WTC11 (cell line): ENCODE measurements at places on chromosomes 5 and 9. TPM values are rescaled to one million over a fixed set of nuclear protein-coding genes. Genes with fewer than 3 reads are reported as not detected.

Gene PIP5K1B
- total RNA-seq = 5.2 to 6.0 TPM (median 5.7 TPM) in 3 replicates

Gene FOXE1
- 0.05 to 0.09 TPM (median 0.07 TPM) in 3 replicates for total RNA-seq

Gene HTR1A
- total RNA-seq = 0.46 to 0.66 TPM (median 0.52 TPM) in 3 replicates

Gene SLC6A3
- total RNA-seq = 0.53 to 0.74 TPM (median 0.64 TPM) in 3 replicates

Gene ZNF658
- 5.0 to 5.7 TPM (median 5.4 TPM) in 3 replicates for total RNA-seq

Gene PCDHA4
- total RNA-seq = 5.4 to 6.3 TPM (median 5.6 TPM) in 3 replicates

Gene OR1J2
- not detected in 3 replicates for total RNA-seq

Gene GDA
- 0.25 to 0.68 TPM (median 0.39 TPM) in 3 replicates for total RNA-seq

Gene AGXT2
- not detected in 3 replicates for total RNA-seq

Gene CCDC69
- 8.2 to 12.4 TPM (median 8.6 TPM) in 3 replicates for total RNA-seq
